NCI-H460 (cell line): ENCODE measurements at places on chromosomes 5 and 9. TPM values are rescaled to one million over a fixed set of nuclear protein-coding genes. Genes with fewer than 3 reads are reported as not detected.

Gene TGFBI
- 1,239 and 1,373 TPM in 2 replicates for total RNA-seq

Gene SEMA4D
- 2.3 and 3.1 TPM in 2 replicates for total RNA-seq

Gene HAPLN1
- total RNA-seq, result not detected in 2 replicates

Gene LCN12
- total RNA-seq, result 1.2 and 1.5 TPM in 2 replicates

Gene PCDHGB7
- 0.79 and 0.89 TPM in 2 replicates for total RNA-seq

Gene PCDHGB1
- total RNA-seq, result 1.1 and 2.6 TPM in 2 replicates

Gene TEK
- not detected in 2 replicates for total RNA-seq

Gene DOLK
- total RNA-seq, result 18.3 and 20.6 TPM in 2 replicates

Gene GPR107
- 20.6 and 35.8 TPM in 2 replicates for total RNA-seq

Gene KIF4B
- total RNA-seq, result 0.05 TPM in 1 of 2 replicates, not detected in the other

Gene KCNV2
- not detected in 2 replicates for total RNA-seq
